Neural progenitor cell (in vitro differentiated cells): ENCODE measurements at places on chromosomes 5 and 9. TPM values are rescaled to one million over a fixed set of nuclear protein-coding genes. Genes with fewer than 3 reads are reported as not detected.

DNA sequence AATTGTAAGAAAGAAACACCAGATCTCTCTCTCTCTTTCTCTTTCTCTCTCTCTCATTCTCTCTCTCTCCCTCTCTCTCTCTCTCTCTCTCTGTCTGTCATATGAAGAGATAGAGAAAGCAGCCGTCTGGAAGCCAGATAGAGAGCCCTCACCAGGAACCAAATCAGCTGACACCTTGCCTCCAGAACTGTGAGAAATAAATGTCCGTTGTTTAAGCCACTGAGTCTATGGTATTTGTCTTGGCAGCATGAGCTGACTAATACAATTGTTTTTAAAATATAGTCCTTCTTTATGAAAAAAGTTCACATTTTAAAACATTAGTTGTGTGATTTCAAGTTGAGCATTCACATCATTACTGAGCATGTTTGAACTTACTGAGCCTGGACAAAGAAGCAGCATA lies 275.6 kb downstream of the CETN3 start:
- no peak for DNase-seq

GRCh38 chr9:136696502-136696901 lies 9.2 kb upstream of the AGPAT2 start:
- DNase-seq: no peak

DNA sequence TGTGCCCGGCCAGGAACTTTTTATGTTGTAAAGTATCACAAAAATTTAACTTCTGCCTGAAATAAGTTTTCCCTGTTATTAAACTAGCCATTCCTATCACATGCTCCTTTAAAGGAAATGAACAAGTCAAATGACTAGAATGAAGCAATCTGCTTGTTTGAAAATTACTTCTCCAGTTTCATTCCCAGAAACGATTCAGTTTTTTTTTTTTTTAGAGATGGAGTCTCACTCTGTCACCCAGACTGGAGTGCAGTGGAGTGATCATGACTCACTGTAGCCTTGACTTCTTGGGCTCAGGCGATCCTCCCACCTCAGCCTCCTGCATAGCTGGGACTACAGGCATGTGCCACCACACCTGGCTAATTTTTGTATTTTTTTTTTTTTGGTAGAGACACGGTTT lies 13.3 kb upstream of the GNG10 start:
- no peak for DNase-seq

- peak; percentile 91 for DNase-seq
Observed at GRCh38 chr5:134845852-134846640, at the start of gene C5orf24. Gene C5orf24 (plus strand): TSS chr5:134845968. CDS start chr5:134854901, 8,933 bp downstream.

DNA sequence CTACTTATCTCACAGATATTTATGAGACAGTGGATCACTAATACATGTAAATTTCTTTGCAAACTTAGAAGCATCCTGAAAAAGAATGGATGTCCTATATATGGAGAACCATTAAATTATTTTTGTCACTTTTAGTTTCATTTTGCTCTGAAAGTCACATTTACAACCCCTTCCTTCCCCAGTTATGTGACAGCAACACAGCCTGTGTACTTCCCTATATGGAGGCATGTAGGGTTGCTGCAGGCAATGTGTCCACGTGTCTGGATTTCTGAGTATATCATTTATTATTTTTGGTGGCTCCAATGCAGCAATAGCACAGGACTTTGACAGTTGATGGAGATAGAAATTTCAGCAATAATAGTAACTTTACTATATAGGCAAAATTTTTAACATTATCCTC lies 156.4 kb downstream of the ST8SIA4 start:
- no peak for DNase-seq

- no peak for DNase-seq
Observed at GRCh38 chr5:133371371-133372155, 240.8 kb downstream of the FSTL4 start.

- DNase-seq: no peak
Observed at GRCh38 chr5:37767251-37767650, 72.6 kb downstream of the GDNF start.

GRCh38 chr5:107464416-107464815 lies 206.3 kb downstream of the EFNA5 start:
- no peak for DNase-seq

DNA sequence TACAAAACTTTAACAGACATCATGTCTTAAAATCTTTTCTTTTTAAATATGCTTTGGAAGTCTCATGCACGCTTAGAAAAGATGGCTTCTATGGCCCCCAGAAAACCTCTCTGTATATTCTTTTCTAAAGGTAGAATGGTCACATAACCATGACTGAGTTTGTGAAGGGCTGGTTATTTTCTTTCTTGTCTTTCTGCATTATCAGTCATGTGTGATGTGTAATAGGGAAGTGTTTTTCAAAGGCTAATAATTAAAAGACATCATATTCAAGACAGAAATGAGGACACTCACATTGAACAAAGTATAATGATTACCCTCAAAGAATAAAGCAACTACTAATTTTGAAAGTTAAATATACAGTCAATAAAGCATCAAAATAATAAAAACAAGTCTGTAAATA lies 253.4 kb downstream of the TRPM3 start:
- DNase-seq: no peak

DNA sequence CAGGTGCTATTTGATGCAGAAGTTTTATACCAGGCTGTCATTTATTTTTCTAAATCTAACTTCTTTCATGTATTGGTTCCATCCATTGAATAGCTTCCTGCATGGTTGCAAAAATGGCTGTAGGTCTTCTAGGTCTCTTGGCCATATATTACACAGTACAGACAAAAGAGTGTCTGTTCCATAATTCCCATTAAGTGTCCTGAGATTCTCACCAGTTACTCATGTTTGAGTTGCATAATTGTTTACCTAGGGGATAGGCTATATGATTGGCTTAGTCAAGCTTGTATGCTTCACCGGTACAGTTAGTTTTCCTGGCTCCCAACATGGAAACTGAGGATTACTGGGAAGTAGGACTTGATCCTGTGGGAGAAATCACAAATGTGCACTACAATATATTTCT lies 399.4 kb upstream of the NUDT12 start:
- DNase-seq: no peak

DNA sequence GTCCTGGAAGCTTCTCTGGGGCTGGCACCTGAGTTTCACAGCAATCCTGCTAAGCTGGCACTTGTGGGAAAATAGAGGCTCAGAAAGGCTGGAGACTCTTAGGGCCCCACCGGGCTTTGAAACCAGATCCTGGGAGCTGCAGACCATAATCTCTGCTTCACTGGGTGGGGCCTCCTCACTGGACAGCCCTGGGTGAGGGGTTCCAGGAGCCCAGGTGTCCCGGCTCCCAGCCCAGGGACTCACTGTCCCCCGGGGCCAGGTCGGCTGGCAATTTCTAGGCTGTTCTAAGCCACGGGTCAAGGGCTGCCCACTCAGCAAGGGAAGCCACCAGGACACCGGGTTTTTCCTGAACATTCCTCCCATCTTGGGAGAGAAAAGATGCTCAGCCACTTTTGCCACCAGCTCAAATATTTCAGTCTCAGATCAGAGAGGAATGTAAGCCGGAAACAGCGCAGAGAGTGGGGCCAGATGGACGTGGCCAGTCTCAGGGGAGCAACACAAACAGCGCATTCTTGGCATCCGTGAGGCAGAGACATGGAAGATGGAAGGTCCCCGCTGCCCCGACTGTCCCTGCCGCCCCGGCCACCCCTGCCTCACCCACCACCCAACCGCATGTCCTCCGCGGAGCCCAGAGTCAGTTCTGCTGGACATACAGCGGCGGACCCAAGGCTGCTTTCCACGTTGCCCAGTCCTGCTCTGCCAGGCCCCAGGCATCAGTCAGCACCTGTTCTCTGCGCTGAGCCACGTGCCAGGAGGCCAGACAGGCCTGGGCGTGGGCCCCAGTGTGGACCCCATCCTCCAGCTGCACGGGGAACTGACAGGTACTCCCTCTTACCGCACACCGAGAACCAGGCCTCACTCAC lies 72.6 kb downstream of the VAV2 start:
- DNase-seq: no peak

DNA sequence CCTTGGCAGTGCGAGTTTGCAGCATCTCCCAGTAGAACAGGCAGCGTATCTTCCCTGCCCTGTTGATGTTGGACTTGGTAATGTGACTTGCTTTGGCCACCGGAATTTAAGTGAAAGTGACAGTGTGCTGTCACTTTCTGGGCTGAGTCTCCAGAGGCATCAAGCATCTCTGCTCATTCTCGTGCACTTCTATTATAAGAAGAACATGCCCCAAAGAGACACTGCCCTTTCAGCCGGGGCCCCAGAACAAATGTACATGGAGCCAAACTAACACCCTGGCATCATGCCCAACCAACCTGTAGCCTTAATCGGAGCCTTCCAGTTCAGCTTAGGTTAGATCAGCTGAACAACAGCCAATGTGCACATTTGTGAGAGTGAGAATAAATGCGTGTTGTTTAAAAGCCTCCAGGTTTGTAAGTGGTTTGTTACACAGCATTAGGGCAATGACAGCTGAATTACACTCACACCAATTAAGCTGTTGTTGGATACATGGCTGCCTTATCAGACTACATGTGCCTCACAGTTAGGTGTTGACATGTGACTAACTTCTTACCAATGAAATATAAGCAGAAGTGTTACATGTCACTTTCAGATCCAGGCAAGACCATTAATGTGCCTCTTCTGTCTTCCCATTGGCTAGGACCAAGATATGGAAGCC lies 22.1 kb upstream of the FRMD3 start:
- DNase-seq: no peak

OSMR gene
- 0.22 and 0.58 TPM in 2 replicates for total RNA-seq

ANKRD31 gene
- total RNA-seq: 0.74 and 0.75 TPM in 2 replicates

SV2C gene
- total RNA-seq: 0.06 and 0.15 TPM in 2 replicates

NHP2 gene
- total RNA-seq: 357 and 380 TPM in 2 replicates

NUTM2F gene
- total RNA-seq: 0.22 TPM in 1 of 2 replicates, not detected in the other

CA9 gene
- total RNA-seq: 0.09 and 0.25 TPM in 2 replicates

ENTREP1 gene
- 1.8 TPM in 2 replicates for total RNA-seq

ZNF354C gene
- 19.3 and 29.8 TPM in 2 replicates for total RNA-seq
